ENCODE measurements at places on chromosomes 7 and 10. TPM values are rescaled to one million over a fixed set of nuclear protein-coding genes. Genes with fewer than 3 reads are reported as not detected.

SLC25A40 gene
- total RNA-seq = 2.7 TPM

ANKRD30A gene
- total RNA-seq = not detected

MAP3K8 gene
- total RNA-seq = 16.1 TPM

TRIL gene
- total RNA-seq = 1.3 TPM

NPY gene
- not detected for total RNA-seq

PFKP gene
- total RNA-seq = 222 TPM

RBP3 gene
- under 0.01 TPM for total RNA-seq

IL6 gene
- total RNA-seq = 40.0 TPM

CLCN1 gene
- total RNA-seq = 0.14 TPM

CTBP2 gene
- total RNA-seq = 48.5 TPM

GHRHR gene
- total RNA-seq = not detected

ERVW-1 gene
- not detected for total RNA-seq

DGKB gene
- 0.14 TPM for total RNA-seq

MYO1G gene
- total RNA-seq = under 0.01 TPM

KEL gene
- total RNA-seq = not detected

TLX1 gene
- total RNA-seq = not detected

WEE2 gene
- total RNA-seq = not detected

TMEM140 gene
- 14.6 TPM for total RNA-seq

VWA2 gene
- total RNA-seq = not detected

GRID2IP gene
- total RNA-seq = not detected

IFIT1B gene
- not detected for total RNA-seq

SEMA3A gene
- total RNA-seq = 51.4 TPM

HTRA1 gene
- 218 TPM for total RNA-seq

C1QL3 gene
- under 0.01 TPM for total RNA-seq

ABCA13 gene
- 1.4 TPM for total RNA-seq

PCLO gene
- total RNA-seq = under 0.01 TPM

HOXA10 gene
- 11.8 TPM for total RNA-seq

KCNIP2 gene
- total RNA-seq = 1.8 TPM

ZP3 gene
- total RNA-seq = 2.1 TPM

SMKR1 gene
- total RNA-seq = 0.09 TPM

FAM171A1 gene
- 19.3 TPM for total RNA-seq

UCN3 gene
- total RNA-seq = not detected

DOCK4 gene
- 6.8 TPM for total RNA-seq

GPR26 gene
- total RNA-seq = not detected

FXYD4 gene
- not detected for total RNA-seq

TAS2R5 gene
- total RNA-seq = 0.57 TPM

GIMAP8 gene
- 0.09 TPM for total RNA-seq

ABCB4 gene
- total RNA-seq = 3.4 TPM

GJD4 gene
- total RNA-seq = not detected

IFIT2 gene
- total RNA-seq = 3.1 TPM

TEX36 gene
- not detected for total RNA-seq

GNAT3 gene
- total RNA-seq = not detected

FAM25A gene
- not detected for total RNA-seq

C10orf62 gene
- 0.14 TPM for total RNA-seq

GRK5 gene
- 42.1 TPM for total RNA-seq

ABCC2 gene
- 1.6 TPM for total RNA-seq

TMEM213 gene
- total RNA-seq = not detected

Measured in smooth muscle cell of bladder (primary cell).